Bronchial smooth muscle cell (primary cell): ENCODE measurements at places on chromosomes 7 and 10. TPM values are rescaled to one million over a fixed set of nuclear protein-coding genes. Genes with fewer than 3 reads are reported as not detected.

PRPS1L1 gene
- not detected in 2 replicates for total RNA-seq

FGL2 gene
- 170 and 189 TPM in 2 replicates for total RNA-seq

NPFFR1 gene
- total RNA-seq = under 0.01 TPM in 1 of 2 replicates, not detected in the other

DRGX gene
- not detected in 2 replicates for total RNA-seq

HOXA3 gene
- 1.3 and 2.4 TPM in 2 replicates for total RNA-seq

FZD8 gene
- 5.3 and 6.0 TPM in 2 replicates for total RNA-seq

HACD1 gene
- total RNA-seq = 5.8 and 20.6 TPM in 2 replicates

CALHM1 gene
- not detected in 2 replicates for total RNA-seq
